ENCODE measurements at places on chromosomes 2 and 18.

DNA sequence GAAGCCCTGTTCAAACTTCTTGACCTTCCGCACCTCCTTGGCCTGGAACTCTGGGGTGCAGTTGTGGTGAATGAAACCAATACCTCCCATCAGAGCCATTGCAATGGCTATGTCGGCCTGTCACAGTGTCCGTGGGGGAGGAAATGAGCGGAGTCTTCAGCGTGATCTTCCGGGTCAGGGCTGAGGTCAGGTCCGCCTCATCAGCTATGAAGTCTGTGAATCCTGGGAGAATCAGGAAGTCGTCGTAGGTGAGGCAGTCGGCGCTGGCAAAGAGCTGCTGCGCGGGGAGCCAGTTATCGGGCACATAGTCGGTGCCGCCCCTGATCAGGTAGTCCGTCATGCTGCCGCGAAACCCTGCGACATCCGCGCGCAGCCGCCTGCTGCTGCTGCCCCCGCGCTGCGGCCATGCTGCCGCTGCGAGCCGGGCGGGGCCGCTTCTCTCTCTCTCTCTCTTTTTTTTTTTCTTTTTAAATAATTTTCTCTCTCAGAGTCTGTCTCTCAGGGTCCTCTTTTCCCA, 154.1 kb upstream of the ZSWIM2 start:
- DNase-seq: no peak

- DNase-seq: no peak
These were observed 2786.5 kb downstream of the RPIA start for GRCh38 chr2:91477731-91478672.

GRCh38 chr2:109401370-109401769, 212.4 kb downstream of the SEPTIN10 start:
- DNase-seq: no peak

DNA sequence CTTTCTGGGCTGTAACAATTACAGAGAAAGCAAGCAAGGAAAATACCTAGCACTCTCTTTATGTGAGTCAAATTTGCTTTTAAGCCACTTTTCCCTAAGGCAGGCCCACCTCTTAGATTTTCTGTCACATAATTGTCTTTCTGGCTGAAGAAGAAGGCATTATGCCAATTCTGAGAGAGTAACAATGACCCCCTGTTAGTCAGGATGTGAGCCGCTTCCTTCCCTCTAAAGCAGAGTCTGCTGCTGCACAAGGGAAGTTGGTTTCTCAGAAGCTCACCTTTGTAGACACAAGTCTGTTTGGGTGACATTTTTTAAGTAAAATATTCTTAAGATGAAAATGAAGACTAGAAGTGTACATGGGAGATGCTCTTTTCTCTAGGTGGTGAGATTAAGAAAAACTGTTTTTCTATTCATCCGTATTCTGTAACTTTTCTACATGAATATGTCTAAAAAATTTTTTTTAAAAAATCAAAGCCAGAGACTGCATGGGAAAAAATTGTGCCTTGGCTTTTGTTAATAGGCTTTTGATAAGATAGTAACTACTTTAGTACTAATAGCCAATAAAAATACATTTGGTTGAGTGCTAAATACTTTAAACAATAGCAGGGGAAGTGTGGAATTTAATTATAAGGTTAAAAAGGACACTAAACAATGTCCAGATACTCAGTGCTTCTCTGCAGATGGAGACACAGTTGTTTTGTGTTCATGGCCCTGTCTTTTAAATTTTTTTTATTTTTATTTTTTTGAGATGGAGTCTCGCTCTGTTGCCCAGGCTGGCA, 33.4 kb upstream of the VPS54 start:
- no peak for DNase-seq

GRCh38 chr2:17163638-17164037, 354.6 kb downstream of the RAD51AP2 start:
- DNase-seq: no peak

- DNase-seq: no peak
These were observed 136.1 kb downstream of the EXOC6B start for GRCh38 chr2:72689579-72690195.

DNA sequence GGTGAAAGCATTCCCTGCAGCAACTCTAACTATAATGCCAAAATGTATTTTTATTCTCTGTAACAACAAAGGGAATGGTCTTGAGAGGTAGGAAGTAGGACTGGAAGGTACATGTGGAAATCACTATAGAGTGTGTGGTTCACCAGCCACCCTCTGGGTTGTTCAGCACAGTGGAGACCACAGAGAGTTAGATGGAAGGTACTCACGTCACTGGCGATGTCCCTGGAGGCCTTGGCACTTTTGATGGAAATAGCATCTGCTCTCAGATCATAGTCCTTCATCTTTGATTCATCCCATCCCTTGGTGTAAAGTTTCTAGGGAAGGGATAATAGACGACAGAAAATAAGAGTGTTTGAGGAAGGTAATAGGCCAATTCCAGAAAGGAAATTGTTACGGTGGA, 124.0 kb downstream of the NEB start:
- DNase-seq: no peak

GRCh38 chr2:149616681-149617456, 29.3 kb upstream of the MMADHC start:
- no peak for DNase-seq

- DNase-seq: no peak
These were observed 40.5 kb upstream of the PEX13 start for GRCh38 chr2:60976875-60977561.

- DNase-seq: no peak
These were observed 276.9 kb downstream of the CAMKMT start for GRCh38 chr2:44638649-44639048.

DNA sequence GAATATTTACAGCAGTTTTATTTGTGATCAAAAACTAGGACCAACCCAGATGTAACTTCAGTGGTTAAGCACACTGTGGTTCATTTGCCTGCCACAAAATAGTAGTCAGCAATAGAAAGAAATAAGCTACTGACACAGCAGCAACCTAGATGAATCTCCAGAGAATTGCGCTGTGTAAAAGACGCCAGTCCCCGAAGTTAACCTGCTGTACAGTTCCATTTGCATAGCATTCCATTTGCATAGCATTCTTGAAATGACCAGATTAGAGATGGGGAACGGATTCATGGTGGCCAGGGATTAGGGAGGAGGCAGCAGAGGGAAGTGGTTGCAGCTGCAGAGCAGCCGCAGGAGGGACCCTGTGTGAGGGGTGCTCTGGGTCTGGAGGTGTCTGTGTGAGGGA, 39.3 kb upstream of the NFATC1 start:
- DNase-seq: no peak

- no peak for DNase-seq
These were observed 152.6 kb upstream of the MYCN start for GRCh38 chr2:15787535-15788454.

GRCh38 chr18:48409591-48410094, 460 bp upstream of the ZBTB7C start:
- DNase-seq: no peak

GRCh38 chr2:148981781-148982180, 56.7 kb upstream of the LYPD6B start:
- DNase-seq: no peak

GRCh38 chr2:10231551-10232085, 71.1 kb upstream of the HPCAL1 start:
- no peak for DNase-seq

DNA sequence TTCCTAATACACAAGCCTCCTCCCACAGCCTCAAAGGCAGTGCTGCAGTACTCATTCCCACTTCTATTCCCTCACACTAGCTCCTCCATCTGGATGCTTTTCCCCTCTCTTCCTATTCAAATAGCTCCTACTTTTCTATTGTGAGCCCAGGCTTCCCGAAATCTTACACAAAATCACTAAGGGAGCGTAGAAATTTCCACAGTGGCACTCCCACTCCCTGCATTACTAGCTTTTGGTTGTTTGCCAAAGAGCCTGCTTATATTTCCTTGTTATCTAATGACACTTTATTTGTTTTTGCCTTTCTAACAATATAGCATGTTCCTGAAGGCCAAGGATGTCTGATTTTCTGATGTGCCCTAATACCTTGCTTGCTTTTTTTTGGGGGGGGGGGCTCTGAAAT, 10.9 kb downstream of the EPAS1 start:
- no peak for DNase-seq

DNA sequence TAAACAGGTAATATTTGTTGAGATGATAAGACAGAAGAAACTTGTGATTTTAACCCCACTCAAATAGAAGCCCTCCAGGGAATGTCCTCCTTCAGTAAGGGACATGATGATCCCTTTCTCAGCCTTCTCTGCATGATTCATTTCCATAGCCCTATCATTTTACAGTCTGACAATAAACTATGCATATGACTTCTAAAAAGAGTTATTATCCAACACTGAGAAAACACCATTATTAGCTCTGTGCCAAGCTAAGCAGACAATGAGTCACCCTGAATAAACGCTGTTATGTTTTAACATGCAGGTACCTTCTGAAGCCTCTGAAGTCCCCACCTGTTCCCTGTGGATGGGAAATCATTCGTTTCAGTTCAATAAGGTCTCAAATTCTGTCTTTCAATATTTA, 54.7 kb downstream of the DTNB start:
- peak; percentile 8 for DNase-seq

- DNase-seq: no peak
These were observed 1010.0 kb upstream of the CELF4 start for GRCh38 chr18:38575648-38576047.

- no peak for DNase-seq
These were observed 15.3 kb upstream of the GPR39 start for GRCh38 chr2:132401326-132401725.

DNA sequence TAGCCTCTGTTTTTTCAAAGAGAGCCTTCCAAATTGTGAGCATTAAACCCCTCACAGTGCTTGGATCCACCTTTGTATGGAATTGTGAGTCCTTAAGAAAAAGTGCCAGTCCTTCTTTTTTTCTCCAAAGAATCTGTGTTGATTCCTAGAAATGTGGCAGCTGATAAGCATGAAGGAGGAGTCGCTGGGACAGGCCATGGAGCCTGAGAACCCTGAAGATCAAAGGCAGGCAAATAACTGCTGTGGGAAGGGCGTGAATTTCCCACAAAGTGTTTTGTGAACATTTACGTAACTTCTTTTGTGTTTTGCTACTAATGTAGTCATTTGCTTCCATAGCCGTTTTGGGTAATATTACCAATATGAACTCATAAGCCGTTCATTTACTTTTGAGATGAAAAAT, 27.7 kb upstream of the CHMP1B start:
- DNase-seq: no peak
